ENCODE measurements at places on chromosomes 5 and 9.

- no peak for DNase-seq
Observed at GRCh38 chr5:152372875-152373274, 32.2 kb downstream of the NMUR2 start.

DNA sequence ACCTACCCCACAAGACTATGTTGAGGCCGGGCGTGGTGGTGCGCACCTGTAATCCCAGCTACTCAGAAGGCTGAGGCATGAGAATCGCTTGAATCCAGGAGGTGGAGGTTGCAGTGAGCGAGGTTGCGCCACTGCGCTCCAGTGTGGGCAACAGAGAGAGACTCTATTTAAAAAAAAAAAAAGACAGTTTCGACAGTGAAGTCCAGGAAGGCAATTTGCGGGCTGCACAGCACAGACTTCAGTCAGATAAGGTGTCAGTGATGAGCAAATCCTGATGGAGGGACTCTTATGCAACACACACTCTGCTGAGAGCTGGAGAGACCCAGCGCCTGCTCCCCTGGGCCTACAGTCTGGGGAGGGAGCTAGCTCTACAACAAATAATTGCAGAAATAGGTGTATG, 14.2 kb downstream of the CCNJL start:
- no peak for DNase-seq

GRCh38 chr5:86175224-86175623, 442.5 kb upstream of the COX7C start:
- DNase-seq: no peak

GRCh38 chr9:102237520-102237919, 499.1 kb upstream of the GRIN3A start:
- no peak for DNase-seq

GRCh38 chr5:2748179-2748860, 3.2 kb downstream of the IRX2 start:
- DNase-seq: no peak

DNA sequence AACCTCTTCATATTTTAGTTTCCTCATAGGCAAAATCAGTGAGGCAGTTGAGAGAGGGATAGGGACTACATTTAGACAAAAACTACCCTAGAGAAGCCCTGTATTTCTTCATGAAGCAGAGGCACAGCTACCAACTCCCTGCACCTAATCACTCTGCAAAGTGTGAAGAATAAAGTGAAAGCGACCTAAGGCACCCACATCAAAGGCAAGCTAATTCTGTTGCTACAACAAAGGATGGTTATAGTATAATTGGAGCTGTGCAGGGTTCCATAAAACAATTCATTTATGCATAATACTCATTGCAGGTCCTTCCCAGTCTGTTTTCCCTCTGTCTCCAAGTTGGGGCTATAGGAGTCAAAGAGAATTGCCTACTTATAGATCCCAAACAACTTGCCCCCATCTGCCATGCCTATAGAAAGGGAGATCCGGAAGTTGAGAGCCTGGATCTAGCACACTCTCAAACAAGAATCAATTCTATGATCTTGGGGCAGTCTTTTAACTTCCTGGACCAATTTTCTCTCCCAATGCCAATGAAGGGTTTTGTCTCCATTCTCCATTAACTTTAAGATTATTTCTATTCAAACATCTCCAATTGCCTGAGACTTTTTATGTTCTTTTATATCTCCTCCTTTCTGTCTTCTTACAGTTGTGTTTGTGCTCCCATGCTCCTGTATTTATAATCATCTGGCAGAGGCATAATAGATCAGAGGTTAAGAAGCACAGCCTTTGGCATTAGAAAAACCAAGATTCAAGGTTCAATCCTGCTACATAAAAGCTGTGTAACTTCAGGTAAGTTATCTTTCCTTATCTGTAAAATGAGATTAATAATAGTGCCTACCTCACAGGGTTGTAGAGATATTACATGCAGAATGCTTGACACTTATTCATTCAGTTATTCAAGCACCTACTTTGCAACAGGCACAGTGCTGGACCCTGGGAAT, 56.0 kb upstream of the PTGER4 start:
- DNase-seq: no peak

DNA sequence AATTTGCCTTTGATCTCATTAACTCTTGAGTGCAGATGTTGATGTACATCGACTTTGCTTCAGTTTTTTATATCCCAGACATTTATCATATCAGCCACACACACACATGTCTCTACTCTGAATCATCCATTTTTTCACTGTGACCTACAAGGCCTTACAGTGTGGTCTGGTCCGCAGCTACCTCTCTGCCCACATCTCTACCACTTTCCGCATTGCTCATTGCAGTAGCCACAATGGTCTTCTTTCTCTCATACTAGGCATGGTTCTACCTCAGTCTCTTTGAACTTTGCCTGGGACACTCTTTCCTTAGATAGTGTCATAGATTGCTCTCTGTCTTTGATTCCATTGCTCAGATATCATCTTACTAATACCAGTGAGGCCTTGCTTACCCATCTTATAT, 87.9 kb upstream of the FSD1L start:
- DNase-seq: no peak

DNA sequence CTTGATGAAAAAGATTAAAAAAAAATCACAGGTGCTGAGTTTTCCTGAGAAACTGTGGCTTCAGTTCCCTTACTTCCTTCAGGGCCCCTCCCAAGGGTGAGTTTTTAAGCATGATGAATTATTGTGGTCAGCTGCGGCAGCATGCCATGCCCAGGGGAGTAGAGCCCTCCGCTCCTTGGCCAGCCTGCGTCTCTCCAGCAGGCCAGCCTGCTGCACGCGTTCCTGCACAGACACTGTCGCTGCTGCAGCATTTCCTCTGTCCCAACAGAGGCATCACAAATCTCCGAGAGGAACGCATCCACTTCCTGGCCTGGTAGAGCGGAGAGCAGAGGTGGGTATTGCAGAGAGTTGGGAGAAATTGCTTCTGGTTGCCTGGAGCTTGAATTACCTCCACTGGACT, 26.1 kb upstream of the GLRA1 start:
- no peak for DNase-seq

DNA sequence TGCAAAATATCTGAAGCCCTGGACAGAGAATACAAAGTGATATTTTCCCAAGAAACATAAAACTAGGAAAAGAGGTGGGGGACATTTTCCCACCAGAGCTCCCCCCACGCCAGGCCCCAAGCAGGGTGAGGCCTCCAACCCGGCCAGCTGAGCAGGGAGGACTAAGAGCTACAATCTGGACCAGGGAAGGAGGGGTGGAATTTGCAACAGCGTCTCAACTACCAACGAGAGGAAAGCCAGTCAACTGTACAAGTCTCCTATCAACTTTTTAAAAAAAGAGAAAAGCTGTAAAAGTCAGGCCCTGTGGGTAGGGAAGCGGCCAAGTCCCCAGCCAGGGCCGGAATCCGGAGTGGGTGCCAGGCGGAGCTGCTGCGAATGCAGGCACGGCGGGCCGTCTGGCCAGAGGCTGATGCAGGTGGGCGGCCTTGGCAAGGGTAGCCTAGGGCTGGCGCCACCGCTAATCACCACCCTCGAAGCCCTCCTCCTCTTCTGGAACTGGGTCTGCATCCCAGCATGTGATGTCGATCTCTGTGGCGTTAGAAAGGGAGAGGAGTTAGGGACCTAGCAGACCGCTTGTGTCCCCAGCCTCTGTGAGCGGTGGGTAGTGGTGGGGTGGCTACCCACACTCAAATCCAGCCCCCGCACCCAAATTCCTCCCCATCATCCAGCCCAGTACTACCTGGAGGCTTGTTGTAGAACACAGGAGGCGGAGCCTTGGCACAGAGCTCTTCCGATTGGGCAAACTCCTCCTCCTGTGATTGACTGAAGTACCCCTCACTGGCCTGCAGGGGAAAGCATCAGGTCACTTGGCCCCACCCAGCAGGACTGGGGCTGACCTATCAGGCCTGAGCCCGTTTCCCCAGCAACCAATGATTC, 10.6 kb downstream of the PRR7 start:
- DNase-seq: peak; percentile 97

- DNase-seq: peak; percentile 73
Observed at GRCh38 chr5:78985725-78986223, 664 bp upstream of the ARSB start.

GRCh38 chr5:87074072-87074471, 193.6 kb upstream of the RASA1 start:
- no peak for DNase-seq

DNA sequence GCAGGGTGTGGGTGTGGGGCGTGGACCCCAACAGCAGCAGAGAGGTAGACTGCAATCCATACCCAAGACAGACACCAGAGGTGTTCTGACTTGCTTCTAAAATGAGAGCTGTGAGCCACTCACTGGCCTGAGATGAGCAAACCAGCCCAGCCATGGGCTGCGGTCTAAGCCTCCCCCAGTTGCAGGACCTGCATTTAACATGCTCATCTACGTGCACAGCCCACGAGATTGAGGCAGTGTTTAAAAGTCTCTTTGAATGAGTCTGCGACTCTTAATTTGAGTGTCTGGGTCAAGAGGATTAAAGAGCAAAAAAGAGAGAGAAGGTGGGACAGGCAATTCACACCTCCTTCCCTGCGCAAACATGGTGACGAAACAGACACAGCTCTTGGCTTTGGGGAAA, 5.9 kb downstream of the SURF4 start:
- no peak for DNase-seq

DNA sequence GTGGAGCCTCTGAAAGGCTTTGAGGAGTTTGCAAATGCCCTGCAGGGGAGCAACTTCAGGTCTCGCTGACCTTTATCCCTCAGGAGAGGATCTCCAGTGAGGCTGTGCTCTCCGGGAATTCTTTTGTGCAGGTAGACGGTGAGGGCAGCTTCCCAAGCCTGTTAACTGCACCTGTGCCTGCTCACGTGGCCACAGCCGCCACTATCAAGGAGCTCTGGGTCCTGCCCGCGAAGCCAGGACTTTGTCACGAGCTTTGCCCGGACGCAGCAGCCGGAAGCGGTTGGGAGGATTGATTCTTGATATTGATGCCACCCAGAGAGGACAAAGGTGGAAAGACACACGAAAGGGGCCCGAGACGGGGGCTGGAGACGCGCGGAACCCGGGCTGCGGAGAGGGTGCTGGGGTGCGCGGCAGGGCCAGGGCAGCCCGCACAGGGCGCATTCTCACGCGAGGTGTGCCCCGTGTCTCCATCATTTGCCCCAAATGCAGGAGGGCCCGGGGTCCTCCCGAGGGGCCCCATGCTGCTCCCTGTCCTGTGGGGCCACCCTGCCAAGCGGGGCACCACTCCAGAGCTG, 18.2 kb downstream of the SLC9A3 start:
- DNase-seq: no peak

- DNase-seq: no peak
Observed at GRCh38 chr9:35792024-35792813, 828 bp downstream of the NPR2 start.

DNA sequence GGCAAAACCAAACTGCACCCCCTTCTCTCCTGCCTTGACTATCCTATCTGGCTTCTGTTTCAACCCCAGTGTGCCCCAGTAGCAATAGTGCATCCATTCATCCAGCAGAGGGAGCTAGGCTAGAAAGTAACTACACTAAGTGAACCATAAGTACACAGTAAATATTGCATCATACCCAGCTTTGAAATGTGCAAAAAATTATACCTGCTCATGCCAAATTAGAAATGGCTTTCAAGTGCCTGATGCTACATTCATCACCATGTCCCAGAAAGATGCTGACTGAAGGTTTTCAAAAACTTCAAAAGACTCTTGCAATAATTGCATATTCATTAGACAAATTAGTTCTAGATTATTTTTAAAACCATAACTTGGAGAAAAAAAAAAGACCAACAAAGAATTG, 153.5 kb downstream of the PRELID2 start:
- peak; percentile 62 for DNase-seq

- DNase-seq: peak; percentile 16
Observed at GRCh38 chr9:127174386-127175318, 52.2 kb upstream of the ANGPTL2 start.

DNA sequence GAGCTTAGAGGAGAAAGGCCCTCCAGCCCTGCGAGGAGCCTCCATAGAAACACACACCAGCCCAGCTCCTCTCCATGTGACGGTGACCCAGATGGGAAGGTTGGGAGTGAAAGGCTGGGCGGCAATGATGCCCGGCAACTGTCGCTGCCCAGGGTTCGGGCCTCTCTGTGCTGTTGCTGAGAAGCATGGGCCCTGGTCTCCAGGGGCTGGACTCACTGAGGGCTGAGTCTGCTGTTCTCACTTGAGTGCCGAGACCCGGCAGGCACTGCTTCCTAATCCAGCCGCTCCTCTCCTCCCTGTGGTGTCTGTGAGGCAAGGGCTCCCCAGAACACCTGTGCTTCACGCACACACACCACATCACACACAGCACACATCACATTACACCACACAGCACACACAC, 493.6 kb downstream of the GADD45G start:
- DNase-seq: no peak

DNA sequence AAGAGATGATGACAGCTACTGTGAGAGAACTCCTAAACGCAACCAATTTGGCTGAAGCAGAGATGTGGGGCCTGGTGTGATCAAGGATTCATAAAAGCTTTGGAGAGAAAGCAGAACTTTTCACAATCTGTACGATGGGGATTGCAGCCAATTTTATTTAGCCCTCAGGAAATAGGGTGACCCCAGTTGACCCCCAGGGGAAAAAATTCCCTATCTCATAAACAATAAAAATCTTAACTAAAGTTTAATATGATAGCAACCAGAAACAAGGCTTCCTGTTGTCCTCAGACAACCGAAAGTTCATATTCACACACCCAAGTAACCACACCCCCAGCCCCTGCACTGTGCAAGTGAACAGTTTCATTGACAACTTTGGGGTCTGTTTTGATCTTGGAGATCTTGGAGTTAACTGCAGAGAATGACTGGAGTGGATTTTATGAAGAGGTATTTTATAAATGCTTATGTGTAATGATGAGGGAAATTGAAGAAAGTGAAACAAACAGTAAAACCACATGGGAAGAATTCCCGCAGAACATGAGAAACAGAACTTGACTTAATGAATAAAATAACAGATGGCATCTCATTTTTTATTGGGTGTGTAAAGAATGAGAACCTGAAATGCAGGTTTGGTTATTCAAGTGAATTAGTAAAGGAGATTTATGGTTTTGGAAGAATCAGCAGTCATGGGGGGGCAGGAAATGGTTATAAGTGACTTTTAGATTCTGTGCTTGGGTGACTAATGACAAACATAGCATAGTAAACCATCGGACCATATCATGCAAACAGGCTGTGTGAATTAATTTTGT, 94.5 kb downstream of the PDE4D start:
- peak; percentile 35 for DNase-seq

All from SJSA1 (cell line).